ENCODE measurements at places on chromosomes 5 and 9. TPM values are rescaled to one million over a fixed set of nuclear protein-coding genes. Genes with fewer than 3 reads are reported as not detected.
A peak's percentile ranks its signal among the peaks of the same experiment; 100 is the strongest.

NMUR2 gene
- total RNA-seq = not detected

DNA sequence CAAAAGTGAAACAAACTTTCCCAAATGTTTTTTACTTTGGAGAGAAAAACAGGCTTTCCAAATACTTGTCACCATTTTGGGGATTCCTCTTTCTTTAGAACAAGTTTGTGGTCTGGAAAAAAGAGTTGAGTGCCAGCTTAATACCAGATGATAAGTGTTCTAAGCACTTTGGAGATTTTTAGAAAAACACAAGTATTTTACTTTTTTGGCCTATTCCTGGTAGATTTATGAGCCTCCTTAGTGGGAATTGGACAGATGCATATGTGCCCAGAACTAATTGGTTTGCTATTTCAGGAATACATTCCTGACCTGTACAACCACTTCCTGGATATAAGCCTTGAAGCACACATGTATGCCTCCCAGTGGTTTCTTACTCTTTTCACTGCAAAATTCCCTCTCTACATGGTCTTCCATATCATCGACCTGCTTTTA, 40.5 kb downstream of the GPR21 start:
- H3K4me1 ChIP-seq = peaks cover 11% of the 10 kb centered on the region
- H3K4me3 ChIP-seq = no peak overlapping the region
- H3K27me3 ChIP-seq = no peaks in the 10 kb centered on the region
- no peak for DNase-seq
- peaks cover 59% of the 10 kb centered on the region for H3K36me3 ChIP-seq

DNA sequence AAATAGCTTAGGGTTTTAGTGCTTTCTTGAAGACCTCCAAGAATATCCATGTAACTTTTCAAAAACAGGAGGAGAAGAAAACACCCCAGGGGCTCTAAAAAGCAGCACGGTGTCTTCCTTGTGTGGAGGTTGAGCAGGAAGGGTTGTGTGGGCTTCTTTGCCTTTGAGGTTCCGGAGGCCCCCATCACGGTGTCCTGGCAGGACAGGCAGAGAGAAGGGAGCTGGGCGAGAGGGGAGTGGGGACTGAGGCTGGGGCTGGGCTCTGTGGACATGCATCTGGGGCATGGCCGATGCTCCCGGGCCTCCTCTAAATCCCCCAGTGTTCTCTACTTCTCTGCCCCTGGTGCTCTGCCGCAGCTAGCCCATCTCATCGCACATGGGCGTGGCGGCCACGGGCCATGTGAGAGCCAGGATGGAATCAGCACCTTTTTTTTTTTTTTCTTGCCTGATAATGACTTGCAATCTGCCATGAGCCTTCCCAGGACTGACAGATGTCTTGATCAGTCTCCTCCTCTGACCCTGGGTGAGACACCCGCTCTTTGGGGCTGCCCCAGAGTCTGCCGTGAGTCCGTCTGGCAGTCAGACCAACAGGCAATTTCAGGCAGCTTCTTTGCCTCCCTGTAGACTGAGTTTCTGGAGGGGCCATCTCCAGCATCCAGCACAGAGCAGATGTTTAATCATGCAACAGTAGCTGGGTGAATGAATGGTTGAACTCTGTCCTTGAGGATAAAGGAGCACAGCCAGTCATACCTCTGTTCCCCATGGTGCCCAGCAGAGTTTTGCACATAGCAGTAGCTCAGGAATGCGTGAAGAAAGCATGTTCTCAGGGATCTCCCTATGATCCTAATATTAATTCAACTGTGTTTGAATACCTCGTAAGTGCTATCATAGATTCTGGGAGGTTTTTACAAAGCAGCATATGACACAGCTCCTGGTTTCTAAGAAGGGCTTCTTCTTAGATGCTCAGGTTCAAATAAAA, 12.1 kb downstream of the CXCL14 start:
- peaks cover 16% of the 10 kb centered on the region for H3K27me3 ChIP-seq
- peaks cover 9% of the 10 kb centered on the region for H3K4me1 ChIP-seq
- H3K36me3 ChIP-seq = no peaks in the 10 kb centered on the region
- H3K27ac ChIP-seq = no peak overlapping the region
- DNase-seq = no peak

DNA sequence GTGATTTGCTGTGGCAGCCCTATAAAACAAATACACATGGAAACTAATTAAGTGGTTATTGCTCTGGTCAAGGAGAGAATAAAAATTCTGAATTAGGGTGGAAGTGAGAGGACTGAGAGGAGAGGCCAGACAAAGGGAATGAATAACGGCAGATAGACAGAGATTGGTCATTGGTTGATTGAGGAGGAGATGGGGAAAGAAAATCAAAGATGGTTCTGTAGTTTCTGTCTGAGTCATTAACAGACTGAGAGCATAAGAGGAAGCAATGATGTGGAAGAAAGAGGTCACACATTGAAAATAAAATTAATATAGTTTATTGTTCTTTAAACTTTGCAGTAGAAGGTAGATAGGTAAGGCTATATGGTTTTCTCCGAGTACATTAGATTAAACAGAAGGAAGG, 469.8 kb downstream of the ACTL7B start:
- no peak overlapping the region for H3K27ac ChIP-seq
- peaks cover 19% of the 10 kb centered on the region for H3K4me1 ChIP-seq
- no peaks in the 10 kb centered on the region for H3K27me3 ChIP-seq
- no peak for DNase-seq
- no peaks in the 10 kb centered on the region for H3K36me3 ChIP-seq

MEF2C gene
- 0.05 TPM for total RNA-seq

DNA sequence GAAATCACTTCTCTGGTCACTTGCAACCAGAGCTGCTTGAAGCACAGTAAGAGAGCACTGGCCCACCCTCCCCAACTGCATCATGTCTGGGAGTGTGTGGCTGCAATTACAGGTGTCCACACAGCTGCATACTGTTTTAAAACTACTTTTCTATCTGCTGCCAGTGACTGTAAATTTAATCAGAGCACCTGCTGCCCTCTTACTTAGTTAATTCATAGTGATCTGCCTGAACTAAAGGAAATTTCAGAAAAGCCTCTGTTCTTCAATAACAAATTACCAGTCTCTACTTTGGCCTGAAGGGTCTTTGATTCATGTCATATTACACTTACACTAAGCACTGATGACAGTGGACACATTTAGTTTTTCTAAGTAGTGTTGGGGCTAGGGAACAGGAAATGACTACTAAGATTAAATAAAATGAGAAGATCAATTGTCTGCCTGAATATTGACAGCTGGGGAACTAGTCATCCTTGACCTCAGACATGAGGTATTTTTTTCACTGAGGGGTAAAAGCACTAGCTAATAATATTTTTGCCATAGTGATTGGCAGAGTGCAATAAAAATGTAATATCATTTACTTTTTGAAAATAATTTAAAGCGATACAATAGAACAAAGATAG, 788.9 kb upstream of the GRAMD2B start:
- H3K4me1 ChIP-seq = no peaks in the 10 kb centered on the region
- no peak overlapping the region for H3K27ac ChIP-seq
- no peaks in the 10 kb centered on the region for H3K36me3 ChIP-seq
- no peak for DNase-seq
- no peak overlapping the region for H3K4me3 ChIP-seq

PCDHGA6 gene
- 0.44 TPM for total RNA-seq

SLC45A2 gene
- not detected for total RNA-seq

DNA sequence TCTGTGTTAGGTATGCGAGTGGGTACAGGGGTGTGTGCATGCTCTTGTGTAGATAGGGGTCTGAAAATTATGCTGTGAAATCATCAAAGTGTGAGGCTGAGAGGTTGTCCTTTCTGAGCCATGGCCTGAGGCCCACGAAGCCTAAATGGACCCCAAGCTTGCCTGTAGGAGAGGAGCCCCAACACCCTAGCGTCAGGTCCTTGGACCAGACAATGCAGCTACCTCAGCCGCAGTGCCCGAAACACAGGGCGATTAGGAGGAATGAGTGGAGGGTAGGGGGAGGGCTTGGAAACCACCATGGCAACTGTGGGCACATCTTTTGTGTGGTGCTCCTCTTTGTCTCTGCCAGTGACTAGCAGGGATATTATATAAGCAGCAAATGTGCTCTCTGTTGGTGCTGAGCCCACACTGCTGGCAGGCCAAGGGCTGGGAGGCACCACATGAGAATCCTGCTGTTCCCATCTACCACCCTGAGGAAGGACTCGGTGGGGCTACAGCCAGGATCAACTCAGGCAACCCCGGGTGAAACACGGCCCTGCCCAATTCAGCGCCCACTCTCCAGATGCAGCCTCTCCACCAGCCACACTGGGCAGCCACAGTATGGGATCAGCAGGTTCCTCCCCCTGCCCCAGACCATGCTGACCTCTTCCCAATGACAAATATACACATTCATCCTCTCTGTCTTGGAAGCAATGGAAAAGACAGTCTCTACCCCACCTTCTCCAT, 84.6 kb upstream of the FSTL4 start:
- H3K27me3 ChIP-seq = peaks cover 58% of the 10 kb centered on the region
- H3K4me3 ChIP-seq = no peak overlapping the region
- H3K4me1 ChIP-seq = no peaks in the 10 kb centered on the region
- H3K36me3 ChIP-seq = no peaks in the 10 kb centered on the region

DNA sequence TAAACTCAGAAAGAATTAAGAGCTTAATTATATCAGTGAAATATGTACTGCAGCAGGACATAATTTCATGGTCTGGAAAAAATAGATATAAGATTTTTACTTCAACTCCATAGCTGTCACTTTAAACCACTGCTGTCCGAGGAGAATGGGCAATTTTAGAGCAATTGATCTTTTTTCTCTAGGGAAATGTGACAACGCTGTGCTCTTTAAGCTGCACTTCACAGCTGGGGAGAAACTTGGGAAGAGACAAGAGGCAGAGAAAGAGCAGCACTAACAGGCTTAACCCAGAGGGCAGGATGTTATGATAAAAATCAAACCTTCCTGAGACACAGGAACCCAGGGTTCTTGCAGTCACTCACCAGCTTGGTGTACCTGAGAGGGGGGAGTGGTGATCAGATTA, 92.0 kb downstream of the SPOCK1 start:
- no peaks in the 10 kb centered on the region for H3K36me3 ChIP-seq
- no peaks in the 10 kb centered on the region for H3K27me3 ChIP-seq
- peaks cover 7% of the 10 kb centered on the region for H3K4me1 ChIP-seq
- no peak overlapping the region for H3K27ac ChIP-seq
- no peak overlapping the region for H3K4me3 ChIP-seq
- DNase-seq = no peak

SPTAN1 gene
- total RNA-seq = 254 TPM

DNA sequence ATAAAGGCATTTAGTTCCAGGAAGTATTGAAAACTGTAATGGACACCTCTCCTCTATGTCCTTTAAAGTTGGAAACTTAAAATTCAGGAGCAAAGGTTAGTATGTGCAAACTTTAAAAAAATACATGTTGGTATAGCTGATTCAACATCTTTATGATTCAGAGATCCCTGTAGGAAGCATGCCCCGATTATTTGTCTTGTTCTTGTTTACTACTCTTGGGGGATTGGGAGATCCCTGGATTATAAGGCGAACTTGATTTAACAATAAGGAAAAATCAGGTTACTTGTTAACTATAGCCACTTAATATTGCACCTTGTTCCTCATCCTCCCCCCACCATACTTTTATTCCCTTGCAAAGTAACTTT, 1.7 kb downstream of the F2RL1 start:
- H3K36me3 ChIP-seq = peaks cover 8% of the 10 kb centered on the region
- peaks cover 23% of the 10 kb centered on the region for H3K4me1 ChIP-seq
- peak overlapping the region; percentile 79 for H3K27ac ChIP-seq
- no peak for DNase-seq
- H3K27me3 ChIP-seq = no peaks in the 10 kb centered on the region

DNA sequence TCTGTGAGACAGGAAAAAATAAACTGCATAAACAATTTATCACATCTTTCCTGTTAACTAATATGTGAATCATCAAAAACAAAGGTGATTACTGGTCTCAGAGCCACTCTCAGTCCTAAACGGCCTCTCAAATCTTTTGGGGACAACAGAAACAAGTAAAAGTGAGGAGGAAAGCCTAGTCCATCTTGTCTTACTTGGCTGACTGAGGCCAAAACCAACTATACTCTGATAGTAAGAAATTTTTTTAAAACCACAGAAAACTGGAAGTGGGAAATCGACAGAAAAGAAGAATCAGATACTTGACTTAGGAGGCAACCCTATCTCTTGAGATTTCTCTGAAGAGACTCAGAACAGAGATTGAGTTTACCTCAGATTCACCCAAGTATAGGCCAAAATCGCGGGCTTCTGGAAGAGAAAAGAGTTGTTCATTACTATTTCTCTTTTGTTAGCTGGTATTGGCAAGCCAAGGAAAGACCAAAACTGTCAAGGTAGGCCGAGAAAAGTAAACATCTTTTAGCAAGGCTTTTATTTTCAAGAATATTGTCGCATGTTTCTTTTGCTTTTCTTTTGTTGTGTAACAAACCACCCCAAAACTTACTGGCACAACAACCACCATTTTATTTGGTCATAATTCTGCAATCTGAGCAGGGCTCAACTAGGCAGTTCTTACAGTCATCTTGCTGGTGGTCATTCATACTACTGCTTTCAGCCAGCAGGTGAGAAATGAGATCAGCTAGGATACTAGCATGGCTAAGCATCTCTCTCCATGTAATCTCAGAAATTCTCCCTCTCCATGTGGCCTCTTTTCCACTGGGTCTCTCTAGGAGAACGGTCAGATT, 46.1 kb downstream of the RFX3 start:
- DNase-seq = no peak
- no peak overlapping the region for H3K4me3 ChIP-seq
- H3K4me1 ChIP-seq = peaks cover 29% of the 10 kb centered on the region
- peaks cover 14% of the 10 kb centered on the region for H3K36me3 ChIP-seq

DNA sequence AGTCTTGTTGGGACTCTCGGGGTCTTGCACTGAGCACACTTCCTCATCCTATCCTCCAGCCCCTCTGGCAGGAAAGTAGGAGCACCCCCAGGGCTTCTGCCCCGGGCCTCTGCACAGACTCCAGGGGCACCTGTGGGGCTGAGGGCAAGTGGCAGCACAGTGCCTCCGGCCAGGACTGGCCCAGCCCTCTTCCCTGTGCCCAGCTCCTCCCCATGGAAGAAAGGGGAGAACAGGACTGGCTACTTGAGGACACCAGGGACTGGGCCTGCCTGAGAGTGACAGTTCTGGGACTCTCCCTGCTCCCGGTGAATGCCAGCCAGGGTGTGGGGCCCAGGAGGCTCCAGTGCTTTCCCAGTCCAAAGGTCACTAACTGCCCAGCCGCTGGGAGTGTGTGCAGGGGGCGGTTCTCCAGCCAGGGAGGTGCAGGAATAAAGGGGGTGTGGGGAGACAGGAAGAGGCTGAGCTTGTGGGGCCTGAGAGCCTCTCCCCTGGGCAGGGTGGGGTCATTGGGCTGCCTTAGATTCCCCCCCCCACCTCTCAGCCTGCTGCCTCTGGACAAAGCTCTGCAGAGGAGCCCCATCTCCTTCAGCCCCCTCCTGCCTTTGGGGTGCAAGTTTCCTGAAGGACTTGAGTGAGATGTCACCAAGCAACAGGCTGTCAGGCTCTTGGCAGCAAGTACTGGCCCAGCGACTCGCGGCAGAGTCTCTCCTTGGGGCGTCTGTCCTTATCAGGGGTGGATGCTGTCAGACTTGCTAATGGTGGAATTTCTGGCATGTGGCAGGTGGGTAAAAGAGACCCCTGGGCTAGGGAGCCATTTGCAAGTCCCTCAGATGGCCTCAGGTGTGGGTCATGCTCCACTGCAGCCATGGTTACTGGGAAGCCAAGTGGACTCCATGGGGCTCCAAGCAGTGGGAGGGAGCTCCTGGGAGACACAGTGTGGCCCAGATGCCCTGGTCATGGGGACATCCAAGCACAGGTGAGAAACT, 19.1 kb upstream of the JADE2 start:
- H3K27ac ChIP-seq = peak overlapping the region; percentile 90
- H3K36me3 ChIP-seq = peaks cover 10% of the 10 kb centered on the region
- H3K4me3 ChIP-seq = peak overlapping the region; percentile 46
- peaks cover 75% of the 10 kb centered on the region for H3K4me1 ChIP-seq

GRCh38 chr5:126928041-126928440, 102.3 kb downstream of the MARCHF3 start:
- H3K4me3 ChIP-seq = no peak overlapping the region
- H3K27ac ChIP-seq = no peak overlapping the region
- no peaks in the 10 kb centered on the region for H3K27me3 ChIP-seq
- H3K4me1 ChIP-seq = no peaks in the 10 kb centered on the region
- DNase-seq = no peak
- no peaks in the 10 kb centered on the region for H3K36me3 ChIP-seq

Measured in MCF 10A (cell line).